ENCODE measurements at places on chromosomes 7 and 10.

DNA sequence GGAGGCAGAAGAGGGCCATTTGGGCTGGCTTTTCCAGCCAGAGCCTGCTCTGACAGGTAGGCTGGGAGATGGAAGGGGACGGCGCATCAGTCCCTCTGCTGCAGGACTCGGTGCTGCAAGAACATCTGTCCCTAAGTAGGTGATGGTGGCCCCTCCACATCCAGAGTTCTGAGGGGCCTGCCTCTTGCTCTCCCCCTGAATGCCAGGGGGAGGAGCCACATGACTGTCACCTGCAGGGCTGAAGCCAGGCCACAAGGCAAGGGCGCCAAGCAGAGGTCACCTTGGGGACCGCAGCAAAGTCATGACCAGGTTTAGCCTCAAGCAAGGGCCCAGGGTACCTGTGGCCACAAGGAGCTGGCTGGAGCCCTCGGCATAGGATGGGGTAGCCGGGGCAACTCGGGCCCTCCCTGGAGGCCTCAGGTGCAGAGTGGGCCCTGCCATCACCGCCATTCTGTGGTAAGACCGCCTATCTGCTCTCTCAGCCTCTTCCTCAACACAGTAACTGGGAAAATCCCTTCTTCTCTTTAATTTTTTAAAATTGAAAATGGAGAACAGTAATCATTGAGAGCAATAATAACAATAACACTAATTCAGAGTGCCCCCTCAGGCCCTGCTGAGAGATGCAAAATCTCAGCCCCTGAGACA is 99.3 kb downstream of the FAM53B start:
- no peak for DNase-seq

DNA sequence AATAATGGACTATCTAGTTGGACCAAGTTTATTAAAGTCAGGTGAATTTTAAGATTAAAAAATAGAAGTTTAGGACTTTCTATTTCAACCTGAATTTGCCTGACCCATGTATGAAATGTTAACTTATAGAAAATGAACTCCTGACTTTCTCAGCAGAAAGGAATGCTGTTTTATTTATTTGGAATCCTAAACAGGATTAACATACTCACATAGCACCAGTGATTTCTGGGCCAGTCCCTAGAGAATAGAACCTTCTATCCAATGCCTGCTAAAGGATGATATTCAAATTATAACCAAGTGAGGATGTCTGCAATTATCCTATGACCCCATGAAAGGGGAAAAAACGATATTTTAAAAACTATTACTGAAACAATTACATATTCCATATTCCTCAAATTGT is 148.8 kb downstream of the CHRM2 start:
- DNase-seq: no peak

- DNase-seq: no peak
Observed at GRCh38 chr7:120716307-120716706, 141.6 kb downstream of the TSPAN12 start.

DNA sequence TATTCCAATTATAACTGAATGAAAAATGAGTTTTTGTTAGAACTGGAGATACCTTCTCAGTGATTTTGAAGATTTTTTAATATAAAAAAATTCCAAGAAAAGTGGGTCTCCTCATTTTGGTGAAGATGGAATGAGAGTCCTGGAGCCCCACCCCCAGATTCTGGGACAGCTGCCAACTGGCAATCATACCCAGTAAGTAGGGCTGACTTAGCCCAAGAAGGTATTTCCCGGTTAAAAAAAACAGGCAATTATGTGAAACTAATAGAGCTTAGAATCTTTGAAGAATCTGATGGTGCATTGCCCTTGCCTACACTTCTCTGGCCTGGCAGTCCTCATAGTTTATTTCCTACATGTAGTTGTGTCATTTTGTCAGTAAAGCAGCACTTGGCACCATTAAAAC is 52.8 kb upstream of the VWDE start:
- no peak for DNase-seq

- no peak for DNase-seq
Observed at GRCh38 chr7:6162650-6163366, 109.6 kb downstream of the CYTH3 start.

DNA sequence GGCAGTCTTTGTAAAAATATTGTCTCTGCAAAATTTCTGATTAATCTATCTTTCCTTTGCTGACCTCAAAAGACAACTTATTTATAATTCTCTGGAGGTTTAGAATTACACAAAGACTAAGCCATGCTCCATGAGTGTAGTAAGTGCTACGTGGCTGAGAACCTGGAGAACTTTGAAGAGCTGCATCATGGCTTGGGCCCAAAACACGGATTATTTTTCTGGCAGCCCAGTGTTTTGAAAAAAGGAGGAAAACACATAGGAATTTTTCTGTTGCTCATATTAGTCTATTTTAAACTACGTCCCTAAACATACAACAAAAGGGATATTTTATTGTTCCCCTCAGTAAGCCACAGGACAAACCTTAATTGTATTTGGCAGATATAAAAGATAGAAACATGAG is 360.7 kb upstream of the MYO3A start:
- DNase-seq: no peak
